ENCODE measurements at places on chromosomes 7 and 10.

- H3K27ac ChIP-seq = no peak overlapping the region
- no peak for DNase-seq
- no peaks in the 10 kb centered on the region for H3K36me3 ChIP-seq
- H3K4me1 ChIP-seq = no peaks in the 10 kb centered on the region
- H3K4me3 ChIP-seq = no peak overlapping the region
These were observed 716.6 kb upstream of the FZD8 start for GRCh38 chr10:36358736-36359135.

GRCh38 chr7:64876792-64877713 lies 26.0 kb upstream of the ZNF273 start:
- H3K27ac ChIP-seq = no peak overlapping the region
- H3K36me3 ChIP-seq = no peaks in the 10 kb centered on the region
- peak overlapping the region; percentile 22 for H3K4me3 ChIP-seq
- no peaks in the 10 kb centered on the region for H3K27me3 ChIP-seq
- peak; percentile 78 for DNase-seq
- H3K4me1 ChIP-seq = no peaks in the 10 kb centered on the region

DNA sequence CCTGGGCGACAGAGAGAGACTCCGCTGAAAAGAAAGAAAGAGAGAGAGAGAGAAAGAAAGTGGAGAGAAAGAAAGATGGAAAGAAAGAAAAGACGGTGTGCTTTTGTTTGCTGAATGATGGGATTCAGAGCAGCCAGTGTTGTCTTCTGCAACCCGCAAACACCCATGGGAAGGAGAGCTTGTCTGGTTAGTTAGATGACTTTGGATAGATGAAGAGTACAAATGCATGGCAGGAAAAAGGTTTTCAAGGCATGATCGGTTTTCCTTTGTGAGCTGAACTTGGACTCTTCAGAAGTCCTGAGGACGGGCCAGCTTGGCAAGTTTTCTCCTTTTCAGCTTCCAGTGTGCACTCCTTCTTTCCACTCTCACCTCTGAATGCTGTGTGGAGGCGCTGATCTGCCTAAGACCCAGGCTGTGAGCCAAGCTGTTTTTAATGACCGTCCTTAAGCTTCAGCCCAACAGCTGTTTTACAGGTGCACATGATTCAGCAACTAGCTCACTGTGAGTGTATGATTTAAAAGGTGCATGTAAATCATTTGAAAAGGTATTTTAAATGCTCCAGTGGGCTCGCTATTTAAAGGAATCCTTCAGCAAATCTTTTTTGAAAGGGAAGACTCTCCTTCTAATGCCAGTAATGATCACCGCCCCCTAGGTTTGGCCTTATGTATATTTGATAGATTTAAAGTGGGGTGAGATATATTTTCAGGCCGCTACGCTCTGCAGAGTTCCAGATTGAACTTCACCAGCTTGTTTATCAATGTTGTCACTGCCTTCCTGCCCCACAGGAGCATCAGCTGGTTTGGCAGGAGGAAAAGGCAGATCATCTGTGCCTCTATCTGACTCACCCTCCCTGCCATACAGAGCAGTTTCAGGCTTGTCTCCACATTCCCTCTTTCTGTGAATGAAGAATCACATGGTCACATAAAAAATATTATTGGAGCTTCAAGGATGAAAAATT lies 115.0 kb downstream of the PLXDC2 start:
- H3K4me3 ChIP-seq = no peak overlapping the region
- H3K27me3 ChIP-seq = no peaks in the 10 kb centered on the region
- H3K4me1 ChIP-seq = peaks cover 42% of the 10 kb centered on the region
- H3K36me3 ChIP-seq = no peaks in the 10 kb centered on the region
- peak overlapping the region; percentile 61 for H3K27ac ChIP-seq
- peak; percentile 26 for DNase-seq

DNA sequence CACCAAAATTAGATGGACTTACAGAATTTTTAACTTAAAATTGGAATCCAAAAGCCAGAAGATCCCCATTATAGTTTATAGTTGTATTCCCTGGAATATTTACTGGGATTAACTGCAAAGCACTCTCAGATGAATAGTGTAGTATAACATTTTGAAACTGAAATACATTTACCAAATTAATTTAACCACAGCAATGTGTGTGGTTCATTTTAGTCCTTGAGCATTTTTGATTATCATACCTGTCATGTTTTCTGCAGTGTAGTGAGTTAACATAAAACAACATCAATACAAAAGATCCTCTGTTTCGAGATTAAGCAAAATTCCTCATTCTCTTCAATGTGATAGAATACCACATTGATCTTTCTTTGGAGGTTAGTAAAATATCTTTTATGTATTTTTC lies 3.7 kb downstream of the VIM start:
- peak overlapping the region; percentile 89 for H3K4me3 ChIP-seq
- DNase-seq = no peak
- H3K27me3 ChIP-seq = no peaks in the 10 kb centered on the region
- no peak overlapping the region for H3K27ac ChIP-seq
- H3K4me1 ChIP-seq = peaks cover 69% of the 10 kb centered on the region

DNA sequence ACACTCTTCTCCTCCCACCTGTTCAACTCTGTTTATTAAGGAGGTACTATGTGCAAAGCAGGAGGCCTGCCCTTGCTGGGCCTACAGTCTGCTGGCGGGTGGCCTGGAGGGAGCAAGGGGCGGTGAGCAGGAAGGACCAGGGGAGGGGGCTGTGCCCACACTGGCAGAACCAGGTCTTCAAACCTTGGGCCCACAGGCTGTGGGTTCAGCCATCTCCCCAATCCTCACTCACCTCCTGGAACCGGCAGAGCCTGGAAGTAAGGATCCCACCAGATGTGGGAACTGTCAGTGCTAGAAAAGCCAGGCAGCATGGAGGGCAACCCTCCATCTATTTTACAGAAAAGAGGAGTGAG lies 50.8 kb downstream of the CAMK2B start:
- no peaks in the 10 kb centered on the region for H3K36me3 ChIP-seq
- H3K4me3 ChIP-seq = no peak overlapping the region
- peak; percentile 6 for DNase-seq
- peaks cover 11% of the 10 kb centered on the region for H3K4me1 ChIP-seq

GRCh38 chr7:75608451-75609122 lies 116.5 kb downstream of the SPDYE5 start:
- no peaks in the 10 kb centered on the region for H3K27me3 ChIP-seq
- H3K4me3 ChIP-seq = no peak overlapping the region
- peaks cover 15% of the 10 kb centered on the region for H3K4me1 ChIP-seq
- no peak for DNase-seq
- no peaks in the 10 kb centered on the region for H3K36me3 ChIP-seq
